ENCODE measurements at places on chromosomes 3 and 15.

- DNase-seq: no peak
These were observed 31.1 kb upstream of the BLOC1S6 start for GRCh38 chr15:45555934-45556608.

DNA sequence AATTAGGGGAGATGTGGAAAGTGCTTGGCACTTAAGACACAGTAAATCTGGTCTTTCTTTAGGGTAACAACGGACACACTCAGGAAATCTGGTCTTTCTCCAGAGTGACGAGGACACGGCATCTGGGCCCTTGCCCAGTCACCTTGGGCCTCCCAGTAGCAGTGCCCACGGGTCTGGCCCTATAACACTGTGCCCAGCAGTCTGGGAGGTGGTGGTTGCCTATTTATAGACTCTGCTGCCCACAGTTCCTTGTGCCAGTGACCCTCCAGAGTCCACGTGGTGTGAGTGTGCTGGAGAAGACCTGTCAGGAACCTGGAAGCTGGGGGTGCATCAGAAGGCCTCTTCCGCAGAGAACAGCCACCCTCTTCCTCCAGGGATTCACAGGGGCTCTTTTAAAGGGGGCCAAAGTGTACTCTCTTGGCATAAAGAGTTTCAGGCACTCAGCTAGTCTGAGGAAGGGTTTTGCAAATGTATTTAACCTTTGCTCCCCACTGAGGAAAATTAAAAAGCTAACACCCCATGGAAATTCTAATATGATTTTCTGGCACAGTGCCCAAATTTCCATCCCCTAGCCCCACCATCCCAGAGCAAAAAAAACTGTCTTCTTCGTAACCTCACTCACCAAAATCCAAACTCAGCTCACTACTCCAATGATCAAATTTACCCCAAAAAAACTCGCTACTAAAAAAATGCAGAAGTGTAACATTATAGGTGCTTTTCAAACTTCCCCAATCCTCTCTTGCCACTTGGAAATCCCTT lies 15.4 kb downstream of the WNT5A start:
- DNase-seq: no peak

DNA sequence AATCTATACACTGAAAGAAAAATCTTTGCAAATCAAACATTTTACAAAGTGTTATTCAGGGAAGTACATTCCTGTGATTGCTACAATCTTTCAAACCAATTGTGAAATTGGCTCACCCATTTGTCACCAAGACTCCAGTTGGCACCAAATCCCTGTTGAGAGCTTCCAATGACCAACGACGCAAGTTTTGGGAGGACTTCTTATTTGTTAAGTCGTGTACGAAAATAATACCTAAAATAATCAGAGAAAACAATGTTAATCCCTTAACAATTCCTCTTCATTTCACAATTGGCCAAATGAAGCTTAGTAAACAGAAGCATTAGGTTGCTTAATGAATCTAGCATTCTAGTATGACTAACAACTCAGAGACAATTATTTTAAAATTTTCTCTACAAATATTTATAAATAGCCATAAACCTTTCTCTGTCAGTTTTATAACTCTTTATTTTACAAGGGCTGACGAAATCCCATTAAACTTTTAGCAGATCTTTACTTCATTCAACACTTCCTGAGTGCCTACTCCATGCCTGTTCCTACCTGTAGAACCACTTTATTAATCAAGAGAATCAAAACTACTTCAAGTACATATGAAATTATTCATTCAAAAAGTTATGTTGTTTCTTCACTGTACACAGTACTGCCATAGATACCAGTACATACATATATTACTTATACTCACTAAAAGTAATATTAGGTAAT lies 24.0 kb upstream of the HGD start:
- DNase-seq: peak; percentile 51

DNA sequence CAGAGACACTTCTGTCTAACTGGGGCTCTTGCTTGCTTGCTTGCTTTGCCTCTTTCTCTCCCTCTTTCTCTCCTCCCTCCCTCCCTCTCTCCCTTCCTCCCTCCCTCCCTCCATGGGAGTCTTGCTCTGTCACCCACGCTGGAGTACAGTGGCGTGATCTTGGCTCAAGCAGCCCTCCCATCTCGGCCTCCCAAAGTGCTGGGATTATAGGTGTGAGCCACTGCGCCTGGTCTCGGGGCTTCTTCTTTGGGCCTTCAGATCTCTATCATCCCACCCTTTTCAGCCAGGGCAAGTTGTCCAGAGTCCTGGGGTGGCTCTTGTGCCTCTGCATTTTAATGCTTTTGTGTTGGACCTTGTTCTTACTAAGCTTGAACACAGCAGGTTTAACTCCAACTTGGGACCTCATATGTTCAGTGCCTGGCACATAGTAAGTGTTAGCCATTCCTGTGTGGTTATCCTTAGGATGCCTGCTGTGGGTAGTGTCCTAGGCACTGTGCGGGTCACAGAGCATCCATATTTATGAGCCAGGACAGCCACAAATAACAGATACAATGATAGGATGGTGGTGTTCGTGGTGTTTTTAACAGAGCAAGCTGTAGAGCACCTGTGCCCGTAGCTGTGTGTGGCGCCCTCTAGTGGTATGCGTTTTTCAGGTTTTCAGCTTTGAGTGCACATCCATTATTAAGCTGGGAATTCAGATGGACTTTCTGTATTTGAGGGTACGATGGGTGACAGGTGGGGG lies 75.1 kb downstream of the CCK start:
- DNase-seq: peak; percentile 49

- DNase-seq: no peak
These were observed 619.9 kb upstream of the SUCLG2 start for GRCh38 chr3:68274286-68274685.

DNA sequence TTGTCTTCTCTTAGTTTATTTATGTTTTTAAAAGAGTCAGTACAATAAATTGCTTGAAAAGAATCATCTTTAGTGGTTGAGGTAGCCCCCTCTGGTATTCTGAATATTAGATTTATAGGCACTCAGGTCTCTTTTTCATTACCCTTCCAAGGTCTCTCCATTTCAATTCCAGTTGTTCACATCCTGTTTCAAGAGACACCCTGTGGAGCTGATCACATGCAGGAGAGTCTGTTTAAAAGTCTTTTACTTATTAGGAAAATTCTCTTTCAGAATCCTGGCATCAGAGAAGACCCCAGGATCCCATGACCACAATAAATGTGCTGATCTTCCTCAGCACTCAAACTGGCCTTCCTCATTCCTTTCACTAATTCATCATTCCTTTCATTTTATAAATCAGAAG lies 195.7 kb downstream of the ZIC4 start:
- no peak for DNase-seq

GRCh38 chr3:105715372-105715771 lies 153.4 kb downstream of the CBLB start:
- peak; percentile 74 for DNase-seq
